ENCODE measurements at places on chromosomes 4 and X. TPM values are rescaled to one million over a fixed set of nuclear protein-coding genes. Genes with fewer than 3 reads are reported as not detected.

DNA sequence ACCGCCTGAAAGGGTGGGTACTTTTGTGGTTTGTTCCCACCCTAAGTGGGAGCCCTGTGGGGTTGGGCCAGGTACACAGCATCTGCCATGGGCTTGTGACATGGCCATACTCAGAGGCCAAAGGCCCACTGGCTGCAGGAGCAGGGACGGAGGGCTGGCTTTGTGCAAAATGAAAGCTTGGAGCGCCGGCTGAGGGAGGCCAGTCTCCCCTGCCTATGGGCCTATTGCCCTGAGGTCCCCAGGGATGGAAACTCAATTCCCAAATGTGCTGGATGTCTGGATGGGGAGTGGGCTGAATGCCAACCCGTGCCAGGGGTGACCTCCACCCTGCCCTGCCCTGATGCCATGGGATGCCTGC is 10.8 kb downstream of the ADRA2C start:
- H3K4me3 ChIP-seq = no peak overlapping the region
- no peak for DNase-seq
- H3K27ac ChIP-seq = no peak overlapping the region
- no peaks in the 10 kb centered on the region for H3K4me1 ChIP-seq

- no peak overlapping the region for H3K27ac ChIP-seq
- H3K4me3 ChIP-seq = no peak overlapping the region
- no peak for DNase-seq
- no peaks in the 10 kb centered on the region for H3K36me3 ChIP-seq
- peaks cover 10% of the 10 kb centered on the region for H3K4me1 ChIP-seq
These were observed 20.9 kb upstream of the XPNPEP2 start for GRCh38 chrX:129717892-129718291.

GRCh38 chr4:77959566-77960338 is 97.1 kb downstream of the MRPL1 start:
- H3K4me3 ChIP-seq = no peak overlapping the region
- H3K27me3 ChIP-seq = no peaks in the 10 kb centered on the region
- H3K4me1 ChIP-seq = peaks cover 2% of the 10 kb centered on the region
- no peaks in the 10 kb centered on the region for H3K36me3 ChIP-seq

DNA sequence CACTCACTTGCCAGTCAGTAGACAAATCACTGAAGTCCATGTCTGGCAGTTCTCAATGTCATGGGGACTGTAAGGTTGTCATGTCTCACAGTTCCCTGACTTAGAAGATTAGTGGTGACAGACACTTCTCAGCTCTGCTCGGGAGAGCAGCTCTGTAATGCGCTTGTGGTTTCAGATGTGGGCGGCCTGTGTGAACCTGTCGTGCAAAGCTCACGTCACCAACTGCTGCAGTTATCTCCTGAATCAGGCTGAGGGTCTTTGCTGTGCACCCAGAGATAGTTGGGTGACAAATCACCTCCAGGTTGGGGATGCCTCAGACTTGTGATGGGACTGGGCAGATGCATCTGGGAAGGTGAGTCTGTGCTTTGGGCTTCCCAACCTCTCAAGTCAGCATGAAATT is at the start of gene IL9R:
TSS of gene IL9R (plus strand) at position 261 of the 400 bp plus-strand sequence. CDS start at position 325, 64 bp downstream.
- no peaks in the 10 kb centered on the region for H3K36me3 ChIP-seq
- DNase-seq = no peak
- H3K4me3 ChIP-seq = peak within 1 kb of the TSS; percentile 31

DNA sequence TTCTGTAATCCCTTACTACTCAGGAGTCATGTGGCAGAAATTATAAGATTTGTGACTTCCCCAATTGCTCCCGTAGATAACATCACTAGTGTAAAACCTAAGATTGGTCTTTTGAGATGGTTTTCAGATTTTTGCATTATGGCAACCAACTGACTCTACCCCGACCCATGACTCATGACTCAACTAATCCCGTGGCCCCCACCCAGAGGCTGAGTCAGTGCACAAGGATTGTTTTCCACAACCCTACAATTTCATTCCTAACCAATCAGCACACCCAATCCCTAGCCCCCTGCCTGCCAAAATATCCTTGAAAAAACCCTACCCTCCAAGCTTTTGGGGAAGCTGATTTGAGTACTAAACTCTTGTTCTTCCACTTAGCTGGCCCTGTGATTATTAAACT is 109.4 kb upstream of the FAM9C start:
- peaks cover 4% of the 10 kb centered on the region for H3K4me1 ChIP-seq
- H3K36me3 ChIP-seq = no peaks in the 10 kb centered on the region
- no peak overlapping the region for H3K4me3 ChIP-seq
- DNase-seq = no peak
- no peaks in the 10 kb centered on the region for H3K27me3 ChIP-seq
- H3K27ac ChIP-seq = peak overlapping the region; percentile 62

DNA sequence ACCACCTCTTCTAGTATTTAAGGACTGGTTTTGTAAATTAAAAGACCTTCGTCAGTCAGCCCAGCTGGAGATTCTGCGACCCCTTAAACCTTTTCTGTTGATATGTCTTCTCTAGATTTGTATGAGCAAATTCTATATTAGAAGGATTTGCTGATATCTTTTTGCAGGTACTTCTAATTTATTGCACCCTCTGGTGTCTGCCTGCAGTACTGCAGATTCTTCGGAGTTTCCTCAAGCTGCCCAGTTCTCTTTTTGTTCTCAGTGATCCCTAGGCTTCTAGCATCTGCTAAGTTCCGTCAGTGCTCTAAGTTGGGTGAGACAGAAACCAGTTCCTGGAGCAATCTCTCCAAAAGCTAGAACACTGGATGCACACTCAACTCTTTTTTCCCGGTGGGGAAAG is 545.2 kb downstream of the C4orf33 start:
- no peak for DNase-seq
- no peaks in the 10 kb centered on the region for H3K36me3 ChIP-seq
- H3K4me1 ChIP-seq = no peaks in the 10 kb centered on the region
- no peak overlapping the region for H3K27ac ChIP-seq
- no peaks in the 10 kb centered on the region for H3K27me3 ChIP-seq
- no peak overlapping the region for H3K4me3 ChIP-seq

GRCh38 chr4:30616942-30617646 is 103.1 kb upstream of the PCDH7 start:
- H3K27me3 ChIP-seq = no peaks in the 10 kb centered on the region
- H3K36me3 ChIP-seq = no peaks in the 10 kb centered on the region
- no peak overlapping the region for H3K27ac ChIP-seq

GRCh38 chr4:188399834-188400233 is 260.6 kb downstream of the TRIML1 start:
- H3K4me3 ChIP-seq = no peak overlapping the region
- no peak overlapping the region for H3K27ac ChIP-seq
- H3K4me1 ChIP-seq = no peaks in the 10 kb centered on the region
- H3K36me3 ChIP-seq = peaks cover 5% of the 10 kb centered on the region

DNA sequence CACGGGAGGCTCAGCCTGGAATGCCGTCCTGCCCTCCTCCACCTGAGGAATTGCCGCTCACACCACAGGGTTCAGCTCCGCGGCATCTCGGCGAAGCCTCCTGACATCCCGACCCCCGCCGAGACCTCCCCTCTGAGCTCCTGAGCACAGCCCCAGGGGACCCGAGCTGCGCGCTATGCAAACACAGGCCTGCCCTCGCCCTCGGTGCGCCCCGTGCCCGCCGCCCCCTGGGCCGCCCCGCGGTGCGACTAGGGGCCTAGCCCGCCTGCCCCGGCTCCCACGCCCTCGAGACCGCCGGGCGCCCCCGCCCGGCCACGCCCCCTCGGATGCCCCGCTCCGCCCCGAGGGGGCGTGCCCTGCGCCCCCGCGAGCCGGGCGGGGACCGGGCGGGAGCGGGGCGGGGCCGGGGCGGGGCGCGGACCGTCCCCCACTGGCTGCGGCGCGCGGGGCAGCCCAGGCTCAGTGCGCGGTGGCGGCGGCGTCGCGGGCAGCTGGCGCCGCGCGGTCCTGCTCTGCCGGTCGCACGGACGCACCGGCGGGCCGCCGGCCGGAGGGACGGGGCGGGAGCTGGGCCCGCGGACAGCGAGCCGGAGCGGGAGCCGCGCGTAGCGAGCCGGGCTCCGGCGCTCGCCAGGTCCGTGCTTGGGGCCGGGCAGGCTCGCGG is at the start of gene FGFR3:
TSS of gene FGFR3 (plus strand) at position 462 of the 664 bp plus-strand sequence. CDS start 642 bp downstream, outside the sequence.
- no peak within 1 kb of the TSS for H3K27ac ChIP-seq
- no peaks in the 10 kb centered on the region for H3K36me3 ChIP-seq
- peak; percentile 34 for DNase-seq
- peak within 1 kb of the TSS; percentile 51 for H3K4me3 ChIP-seq
- peaks cover 7% of the 10 kb centered on the region for H3K27me3 ChIP-seq
- H3K4me1 ChIP-seq = no peaks in the 10 kb centered on the region

GRCh38 chr4:119300101-119300978 is 21.6 kb downstream of the FABP2 start:
- H3K36me3 ChIP-seq = peaks cover 31% of the 10 kb centered on the region
- peak overlapping the region; percentile 95 for H3K4me3 ChIP-seq
- no peaks in the 10 kb centered on the region for H3K27me3 ChIP-seq
- DNase-seq = peak; percentile 90
- H3K27ac ChIP-seq = peak overlapping the region; percentile 100

DNA sequence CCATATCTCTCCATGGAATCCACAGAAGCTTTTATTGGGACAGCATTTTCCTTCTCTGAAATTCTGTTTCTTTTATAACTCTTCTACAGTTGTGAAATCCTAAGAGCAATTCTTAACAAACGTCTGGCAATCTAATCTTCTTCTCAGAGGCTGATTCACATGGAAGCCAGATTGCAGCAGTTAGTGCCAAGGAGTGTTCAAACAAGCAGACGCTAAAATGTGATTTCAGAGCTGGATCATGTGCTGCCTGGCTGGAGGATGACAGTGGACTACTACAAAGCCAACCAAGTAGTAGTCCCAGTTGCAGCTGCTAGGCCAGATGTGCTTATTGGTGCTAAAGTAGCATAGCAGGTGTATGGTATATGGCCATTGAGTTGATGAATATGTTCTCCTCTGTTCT is 27.7 kb upstream of the GLRB start:
- no peak overlapping the region for H3K4me3 ChIP-seq
- H3K36me3 ChIP-seq = no peaks in the 10 kb centered on the region
- H3K27ac ChIP-seq = no peak overlapping the region
- H3K4me1 ChIP-seq = peaks cover 3% of the 10 kb centered on the region

DNA sequence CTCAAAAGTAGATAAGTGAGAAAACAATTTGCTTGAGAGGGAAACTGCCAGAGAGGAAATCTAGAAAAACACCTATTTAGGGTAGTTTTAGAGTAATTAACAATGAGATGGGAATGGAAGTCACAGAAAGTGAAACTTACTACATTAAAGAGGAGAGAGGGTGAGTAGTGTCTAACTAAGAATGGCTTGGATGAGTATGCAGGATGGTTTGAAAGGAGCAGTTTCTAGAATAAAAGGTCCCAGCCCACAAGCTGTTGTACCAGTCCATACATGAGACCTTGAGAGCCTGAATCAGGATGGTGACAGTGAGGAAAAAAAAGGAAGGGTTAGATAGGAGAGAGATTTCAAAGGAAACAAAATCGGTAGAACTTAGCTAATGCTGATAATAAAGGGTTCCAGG is 1.3 kb downstream of the GAR1 start:
- H3K4me1 ChIP-seq = peaks cover 49% of the 10 kb centered on the region
- H3K27me3 ChIP-seq = no peaks in the 10 kb centered on the region
- peak overlapping the region; percentile 100 for H3K27ac ChIP-seq
- DNase-seq = no peak
- peak overlapping the region; percentile 95 for H3K4me3 ChIP-seq

GRCh38 chr4:107578321-107578720 is 141.7 kb downstream of the PAPSS1 start:
- H3K4me3 ChIP-seq = no peak overlapping the region
- H3K4me1 ChIP-seq = no peaks in the 10 kb centered on the region
- DNase-seq = no peak
- no peaks in the 10 kb centered on the region for H3K36me3 ChIP-seq
- no peak overlapping the region for H3K27ac ChIP-seq

GRCh38 chr4:127229855-127230608 is 402.7 kb upstream of the INTU start:
- H3K4me3 ChIP-seq = no peak overlapping the region
- no peaks in the 10 kb centered on the region for H3K36me3 ChIP-seq
- DNase-seq = no peak
- no peaks in the 10 kb centered on the region for H3K27me3 ChIP-seq

- H3K27me3 ChIP-seq = peaks cover 29% of the 10 kb centered on the region
- H3K4me3 ChIP-seq = no peak overlapping the region
- no peak overlapping the region for H3K27ac ChIP-seq
- H3K4me1 ChIP-seq = peaks cover 6% of the 10 kb centered on the region
- no peak for DNase-seq
These were observed 48.3 kb downstream of the ENPP6 start for GRCh38 chr4:184169225-184169867.

- no peak for DNase-seq
- H3K27me3 ChIP-seq = peaks cover 26% of the 10 kb centered on the region
- H3K4me3 ChIP-seq = no peak overlapping the region
- H3K36me3 ChIP-seq = no peaks in the 10 kb centered on the region
These were observed 23.7 kb downstream of the RTL5 start for GRCh38 chrX:72107841-72108595.

DNA sequence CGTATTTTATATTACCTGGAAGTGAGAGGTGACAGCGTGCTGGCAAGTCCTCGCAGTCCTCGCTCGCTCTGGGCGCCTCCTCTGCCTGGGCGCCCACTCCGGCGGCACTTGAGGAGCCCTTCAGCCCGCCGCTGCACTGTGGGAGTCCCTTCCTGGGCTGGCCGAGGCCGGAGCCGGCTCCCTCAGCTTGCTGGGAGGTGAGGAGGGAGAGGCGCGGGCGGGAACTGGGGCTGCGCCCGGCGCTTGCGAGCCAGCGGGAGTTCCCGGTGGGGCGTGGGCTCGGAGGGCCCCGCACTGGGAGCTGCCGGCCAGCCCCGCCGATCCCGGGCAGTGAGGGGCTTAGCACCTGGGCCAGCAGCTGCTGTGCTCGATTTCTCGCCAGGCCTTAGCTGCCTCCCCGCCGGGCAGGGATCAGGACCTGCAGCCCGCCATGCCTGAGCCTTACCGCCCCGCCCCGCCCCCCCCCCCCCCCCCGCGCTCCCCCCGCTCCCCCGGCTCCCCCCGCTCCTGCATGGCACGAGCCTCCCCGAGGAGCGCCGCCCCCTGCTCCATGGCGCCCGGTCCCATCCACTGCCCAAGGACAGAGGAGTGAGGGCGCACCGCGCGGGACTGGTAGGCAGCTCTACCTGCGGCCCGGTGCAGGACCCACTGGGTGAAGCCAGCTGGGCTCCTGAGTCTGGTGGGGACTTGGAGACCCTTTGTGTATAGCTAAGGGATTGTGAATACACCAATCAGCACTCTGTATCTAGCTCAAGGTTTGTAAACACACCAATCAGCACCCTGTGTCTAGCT is 298.9 kb upstream of the MAGEB16 start:
- H3K4me3 ChIP-seq = no peak overlapping the region
- H3K27ac ChIP-seq = no peak overlapping the region
- H3K27me3 ChIP-seq = no peaks in the 10 kb centered on the region

FGA gene
- polyA plus RNA-seq = not detected

PAGE2 gene
- polyA plus RNA-seq = not detected

MAGEA9B gene
- polyA plus RNA-seq = not detected

ITIH6 gene
- polyA plus RNA-seq = not detected

GPR34 gene
- 0.40 TPM for polyA plus RNA-seq

RS1 gene
- not detected for polyA plus RNA-seq

FRG2 gene
- not detected for polyA plus RNA-seq

IGSF1 gene
- polyA plus RNA-seq = not detected

EDA gene
- 0.80 TPM for polyA plus RNA-seq

IL15 gene
- polyA plus RNA-seq = not detected

BEND2 gene
- not detected for polyA plus RNA-seq

IL2 gene
- not detected for polyA plus RNA-seq

Measured in naive thymus-derived CD8-positive, alpha-beta T cell (primary cell).